Central memory CD8-positive, alpha-beta T cell (primary cell): ENCODE measurements at places on chromosomes 13 and 19.

DNA sequence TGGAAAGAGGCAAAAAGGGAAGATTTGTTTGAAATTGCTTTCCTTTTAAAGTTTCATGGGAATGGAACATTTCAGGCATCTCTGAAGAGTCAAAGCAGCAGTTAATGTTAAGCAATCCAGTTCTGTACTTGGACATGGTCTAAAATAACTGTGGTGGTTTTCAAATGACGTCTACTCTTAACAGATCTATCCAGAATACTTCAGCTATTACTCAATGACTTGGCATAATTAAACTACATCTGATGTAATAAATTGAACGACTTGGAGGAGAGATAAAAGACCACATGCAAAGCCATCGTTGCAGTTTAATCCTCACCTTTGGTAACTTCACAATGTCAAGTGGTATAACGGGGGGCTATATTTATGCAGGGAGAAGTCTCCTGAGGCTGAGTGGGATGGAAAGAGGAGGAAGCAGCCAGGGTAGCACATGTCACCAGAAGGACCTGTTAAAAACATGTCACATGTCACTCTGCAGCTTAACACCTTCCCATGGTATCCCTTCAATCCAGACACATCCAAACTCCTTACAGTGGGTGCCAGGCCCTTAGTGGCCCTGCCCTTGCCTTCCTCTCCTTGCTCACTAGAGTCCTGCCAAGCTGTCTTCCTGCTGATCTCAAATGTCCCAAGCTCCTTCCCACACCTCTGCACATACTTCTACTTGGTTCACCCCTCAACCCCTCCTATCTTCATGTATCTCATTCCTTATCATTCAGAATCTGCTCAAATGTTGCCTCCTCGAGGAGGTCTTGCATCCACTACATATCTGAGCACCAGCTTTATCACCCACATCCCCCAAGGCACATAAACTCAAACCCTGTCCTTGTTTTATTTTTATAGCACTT, 327.8 kb downstream of the SUCLA2 start:
- DNase-seq: no peak

GRCh38 chr13:101453784-101454201, 1.3 kb downstream of the ITGBL1 start:
- DNase-seq: no peak

GRCh38 chr19:4988770-4989251, 19.9 kb downstream of the KDM4B start:
- no peak for DNase-seq

DNA sequence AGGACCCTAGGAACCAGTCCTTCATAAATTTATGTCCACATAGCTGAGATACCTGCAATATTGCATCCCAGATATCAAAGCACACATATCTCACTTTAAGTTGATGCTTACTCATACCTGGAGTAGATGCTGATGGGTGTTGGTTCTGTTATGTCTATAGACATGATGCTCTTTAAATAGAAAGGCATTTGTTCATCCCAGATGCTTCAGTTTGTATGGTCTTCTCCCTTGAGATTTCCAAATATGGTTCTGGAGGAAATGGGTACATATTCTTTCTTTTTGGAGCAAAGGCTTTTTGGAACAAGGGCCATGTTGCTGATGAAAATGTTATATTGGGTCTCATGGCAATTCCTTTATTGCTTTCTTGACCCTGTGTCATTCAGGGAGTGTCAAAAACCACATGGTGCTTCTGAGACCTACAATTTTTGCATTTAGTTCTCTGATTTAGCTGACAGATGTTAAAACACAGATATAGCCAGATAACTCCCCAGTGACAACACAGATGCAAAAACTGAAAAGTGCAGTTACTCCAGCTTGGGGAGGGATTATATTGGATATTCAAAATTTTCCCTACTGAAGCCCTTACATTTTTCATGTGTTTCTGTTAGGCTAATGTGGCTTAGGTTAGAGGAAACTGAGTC, 211.4 kb downstream of the KCNRG start:
- DNase-seq: no peak

- DNase-seq: no peak
These were observed 128.4 kb upstream of the SPACA7 start for GRCh38 chr13:112247471-112248405.
